ENCODE measurements at places on chromosomes 3 and 15. TPM values are rescaled to one million over a fixed set of nuclear protein-coding genes. Genes with fewer than 3 reads are reported as not detected.

GRCh38 chr3:71304684-71305083 lies 278.8 kb downstream of the FOXP1 start:
- no peaks in the 10 kb centered on the region for H3K4me1 ChIP-seq
- peak; percentile 82 for DNase-seq
- H3K4me3 ChIP-seq, result peak overlapping the region; percentile 36
- H3K27ac ChIP-seq, result no peak overlapping the region
- H3K36me3 ChIP-seq, result no peaks in the 10 kb centered on the region

DNA sequence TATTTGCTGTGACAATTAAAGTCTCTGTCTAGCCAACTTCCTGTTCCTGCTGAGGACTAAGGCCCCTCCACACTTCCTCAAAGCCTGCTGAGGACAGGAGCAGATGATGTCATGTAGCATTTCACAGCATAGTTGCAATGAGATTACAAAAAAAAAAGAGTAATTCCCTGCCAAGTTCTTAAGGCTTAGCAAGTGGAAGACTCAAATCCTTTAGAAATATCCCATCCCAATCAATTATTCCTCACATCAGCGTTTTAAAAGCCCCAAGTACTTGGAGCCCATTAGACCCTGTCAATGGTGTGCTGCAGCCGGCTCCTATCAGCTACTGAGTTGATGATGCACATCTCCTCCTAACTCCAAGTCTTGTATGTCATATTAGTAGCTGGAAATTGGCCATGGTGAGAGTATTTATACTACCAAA lies 51.7 kb downstream of the TRANK1 start:
- no peak overlapping the region for H3K27ac ChIP-seq
- H3K36me3 ChIP-seq, result peaks cover 1% of the 10 kb centered on the region
- no peaks in the 10 kb centered on the region for H3K4me1 ChIP-seq

UNC45A gene
- total RNA-seq, result 88.6 TPM

LXN gene
- 168 TPM for total RNA-seq

- DNase-seq, result peak; percentile 31
- no peak overlapping the region for H3K4me3 ChIP-seq
- H3K27ac ChIP-seq, result no peak overlapping the region
- H3K4me1 ChIP-seq, result no peaks in the 10 kb centered on the region
- no peaks in the 10 kb centered on the region for H3K36me3 ChIP-seq
These were observed 26.9 kb upstream of the ATOSA start for GRCh38 chr15:52706091-52706490.

DNA sequence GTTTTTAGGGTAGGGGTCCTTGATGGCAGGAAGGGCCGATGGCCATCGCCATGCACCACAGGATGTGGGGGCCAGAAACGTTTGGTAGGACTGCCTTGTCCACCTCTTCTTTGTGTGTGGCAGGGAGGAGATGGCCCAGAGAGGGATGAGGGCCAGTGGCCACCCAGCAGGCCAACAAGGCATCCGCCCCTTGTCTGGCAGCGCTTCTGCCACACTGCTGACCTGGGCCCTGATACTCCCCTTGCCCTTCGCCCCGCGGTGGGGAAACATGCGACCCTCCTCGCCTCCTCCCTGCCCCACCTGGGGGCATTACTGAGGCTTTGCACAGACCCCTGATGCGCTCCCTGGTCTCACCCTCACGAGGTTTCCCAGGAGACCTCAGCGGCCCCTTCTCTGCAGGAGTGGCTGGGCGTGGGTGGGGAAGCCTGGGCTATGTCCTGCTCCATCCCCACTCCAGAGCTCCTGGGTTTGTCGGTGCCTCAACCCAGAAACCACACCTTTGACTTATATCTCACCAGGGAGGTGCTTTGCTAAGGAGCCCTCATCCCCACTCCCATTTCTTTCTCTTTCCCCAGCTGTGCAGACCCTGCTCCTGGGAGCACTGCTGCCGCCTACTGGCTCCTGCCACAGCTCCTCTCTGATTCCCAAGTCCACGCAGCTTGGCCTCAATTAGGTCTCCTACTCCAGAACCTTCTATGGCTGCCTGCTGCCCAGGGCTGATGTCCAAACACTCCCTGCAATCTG lies 38.7 kb downstream of the FEM1B start:
- H3K27ac ChIP-seq, result no peak overlapping the region
- H3K36me3 ChIP-seq, result no peaks in the 10 kb centered on the region
- H3K27me3 ChIP-seq, result no peaks in the 10 kb centered on the region
- DNase-seq, result no peak
- H3K4me3 ChIP-seq, result no peak overlapping the region

DNA sequence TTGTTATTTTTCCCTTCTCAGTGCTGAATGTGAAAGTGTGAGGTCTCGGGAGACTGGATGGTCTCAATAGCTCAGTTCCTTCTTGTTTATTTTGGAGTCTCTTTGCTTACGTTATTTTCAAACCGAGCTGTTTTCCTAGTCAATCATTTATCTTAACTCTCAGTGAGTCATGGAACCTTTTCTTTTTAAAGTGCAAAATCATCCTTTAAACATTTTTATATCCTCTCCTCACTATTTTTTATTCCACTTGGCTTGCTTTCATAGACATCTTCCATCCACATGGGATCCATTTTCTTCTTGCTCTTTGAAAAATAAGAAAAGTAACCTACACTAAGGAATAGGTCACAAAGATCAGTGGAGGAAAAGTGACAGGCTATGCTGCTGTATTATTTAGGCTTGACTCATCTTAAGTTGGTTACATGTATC lies 497.8 kb downstream of the NAALADL2 start:
- H3K4me1 ChIP-seq, result no peaks in the 10 kb centered on the region
- H3K36me3 ChIP-seq, result no peaks in the 10 kb centered on the region
- H3K4me3 ChIP-seq, result no peak overlapping the region

PRICKLE2 gene
- 29.4 TPM for total RNA-seq

DNA sequence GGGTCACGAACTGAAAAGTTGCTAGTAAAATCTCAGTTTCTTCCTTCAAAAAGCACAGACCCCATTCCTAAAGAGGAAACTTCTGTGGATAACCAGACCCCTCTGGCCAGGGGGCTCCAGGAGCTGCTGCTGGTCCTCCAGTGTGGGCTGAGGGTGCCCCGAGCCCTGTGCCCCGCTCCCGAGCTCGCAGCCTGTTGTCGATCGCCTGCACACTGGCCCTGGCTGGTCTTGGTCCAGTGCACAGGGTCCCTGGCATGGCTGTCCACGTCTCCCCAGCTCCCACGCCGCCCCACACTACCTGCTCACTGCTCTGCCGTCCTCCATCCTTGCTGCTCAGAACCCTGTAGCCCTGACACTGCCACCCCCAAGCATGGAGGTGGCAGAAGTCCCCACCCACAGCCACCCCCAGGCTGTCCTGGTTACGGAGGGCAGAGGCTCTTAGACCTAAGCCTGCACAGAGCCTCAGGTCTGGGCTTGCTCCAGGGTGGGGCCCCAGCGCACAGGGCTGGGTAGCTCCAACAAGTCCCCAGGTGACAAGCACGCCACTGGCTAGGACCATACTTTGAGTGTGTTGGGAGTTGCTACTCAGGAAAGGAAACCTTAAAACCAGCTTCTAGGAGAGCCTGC lies 87.0 kb downstream of the PLXNA1 start:
- no peaks in the 10 kb centered on the region for H3K27me3 ChIP-seq
- no peak overlapping the region for H3K4me3 ChIP-seq
- H3K36me3 ChIP-seq, result no peaks in the 10 kb centered on the region
- DNase-seq, result no peak

DNA sequence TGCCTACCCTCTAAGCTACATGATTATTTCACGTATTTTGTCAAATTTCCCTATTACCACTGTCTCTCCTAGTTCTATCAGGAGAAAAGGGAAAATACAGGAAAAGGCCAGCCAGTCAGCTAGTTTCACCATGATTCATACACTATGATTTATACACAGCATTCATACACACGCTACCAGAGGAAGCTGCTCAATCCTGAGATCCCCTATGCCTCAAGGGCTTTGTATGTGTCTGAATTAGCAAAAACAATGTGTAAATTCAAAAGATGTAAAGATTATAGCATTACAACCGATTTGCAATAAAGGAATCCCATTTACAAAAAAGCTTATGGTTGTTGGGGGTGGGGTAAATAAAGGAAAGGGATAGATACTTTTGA lies 3.1 kb upstream of the ACKR4 start:
- peak; percentile 58 for DNase-seq
- H3K4me3 ChIP-seq, result no peak overlapping the region
- no peaks in the 10 kb centered on the region for H3K27me3 ChIP-seq
- peaks cover 18% of the 10 kb centered on the region for H3K4me1 ChIP-seq

LRRC2 gene
- total RNA-seq, result 0.77 TPM

GRCh38 chr15:38414357-38414756 lies 39.6 kb upstream of the FAM98B start:
- no peak overlapping the region for H3K27ac ChIP-seq
- peaks cover 5% of the 10 kb centered on the region for H3K27me3 ChIP-seq
- DNase-seq, result peak; percentile 85
- H3K4me1 ChIP-seq, result no peaks in the 10 kb centered on the region

DNA sequence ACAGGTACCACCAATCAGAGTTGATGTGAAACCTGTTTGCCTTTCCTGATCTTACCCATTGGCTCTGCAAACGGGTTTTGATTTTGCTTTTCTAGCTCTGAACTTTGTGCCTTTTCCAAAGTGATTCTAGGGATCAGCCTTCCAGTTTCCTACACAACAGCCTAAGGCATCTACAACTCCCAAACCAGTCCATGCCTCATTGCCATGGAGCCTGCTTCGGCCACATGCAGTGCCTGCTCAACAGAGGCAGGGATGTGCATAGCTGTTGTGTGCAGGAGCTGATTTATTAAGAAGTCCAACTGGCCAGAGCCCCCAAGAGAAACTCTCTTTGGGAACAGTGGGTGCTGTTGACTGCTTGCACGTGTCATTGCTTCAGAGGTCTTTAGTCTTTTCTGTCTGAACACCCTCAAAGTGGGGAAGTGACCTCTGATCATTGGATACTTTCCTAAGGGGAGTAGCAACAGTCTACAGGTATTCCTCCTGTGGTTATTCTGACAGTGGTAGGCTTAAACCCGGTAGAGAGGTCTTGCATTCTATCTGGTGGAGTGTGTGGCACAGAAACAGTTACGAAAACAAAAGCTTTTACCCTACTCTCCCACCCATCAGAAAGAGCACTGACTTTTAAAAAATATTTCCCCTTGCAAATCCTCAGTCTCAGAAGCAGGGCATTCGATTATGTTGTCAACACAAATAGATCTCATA lies 36.6 kb upstream of the THSD4 start:
- no peak for DNase-seq
- H3K4me1 ChIP-seq, result peaks cover 20% of the 10 kb centered on the region
- no peaks in the 10 kb centered on the region for H3K27me3 ChIP-seq
- peak overlapping the region; percentile 90 for H3K27ac ChIP-seq
- no peaks in the 10 kb centered on the region for H3K36me3 ChIP-seq

CHRD gene
- total RNA-seq, result 4.8 TPM

GRCh38 chr15:66006986-66007385 lies 137.7 kb downstream of the RAB11A start:
- H3K27ac ChIP-seq, result no peak overlapping the region
- H3K36me3 ChIP-seq, result no peaks in the 10 kb centered on the region
- no peak for DNase-seq
- H3K4me1 ChIP-seq, result no peaks in the 10 kb centered on the region

GRCh38 chr3:129605922-129606635 lies 397 bp downstream of the PLXND1 start:
- H3K27me3 ChIP-seq, result no peaks in the 10 kb centered on the region
- H3K36me3 ChIP-seq, result no peaks in the 10 kb centered on the region
- peaks cover 33% of the 10 kb centered on the region for H3K4me1 ChIP-seq
- DNase-seq, result peak; percentile 42
- peak overlapping the region; percentile 64 for H3K27ac ChIP-seq

GRCh38 chr15:34461730-34462129 lies 24.1 kb upstream of the GOLGA8A start:
- no peaks in the 10 kb centered on the region for H3K4me1 ChIP-seq
- no peak for DNase-seq
- no peak overlapping the region for H3K4me3 ChIP-seq
- no peak overlapping the region for H3K27ac ChIP-seq

- H3K27ac ChIP-seq, result no peak overlapping the region
- DNase-seq, result peak; percentile 10
- peaks cover 4% of the 10 kb centered on the region for H3K4me1 ChIP-seq
These were observed 317.1 kb upstream of the TGFBR2 start for GRCh38 chr3:30289324-30289723.

PLA1A gene
- 0.26 TPM for total RNA-seq

DNA sequence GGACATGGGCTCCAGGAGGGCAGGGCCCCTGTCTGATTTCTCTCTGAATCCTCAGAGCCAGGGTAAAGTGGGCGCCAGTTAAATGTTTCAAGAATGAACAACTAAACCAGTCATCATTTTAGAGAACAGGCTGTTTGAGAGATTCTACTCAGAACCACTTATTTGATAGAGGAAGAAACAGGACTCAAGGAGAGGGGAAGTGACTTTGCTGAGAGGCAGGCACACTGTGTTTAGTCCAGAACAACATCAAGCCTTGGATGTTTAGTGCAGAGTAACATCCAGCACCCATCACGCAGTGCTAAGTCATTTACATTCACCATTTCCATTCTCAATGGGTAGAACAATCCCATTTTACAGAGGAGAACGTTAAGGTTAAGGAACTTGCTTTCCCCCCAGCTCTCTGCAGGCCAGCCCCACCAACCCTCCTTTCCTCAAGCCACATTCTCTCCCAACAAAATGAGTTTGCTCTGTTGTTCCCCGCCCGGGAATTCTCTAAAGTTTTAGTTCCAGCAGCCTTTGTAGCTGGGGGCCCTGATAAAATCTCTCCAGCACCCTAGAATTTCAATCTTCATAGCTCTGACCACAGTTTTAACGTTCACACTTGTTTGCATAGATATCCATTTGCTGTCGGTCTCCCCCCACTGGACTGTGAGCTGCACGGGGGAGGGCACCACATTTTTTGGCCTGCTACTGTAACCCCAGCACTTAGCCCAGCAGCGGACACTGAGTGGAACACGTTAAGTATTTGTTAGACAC lies 962 bp downstream of the NMNAT3 start:
- no peak for DNase-seq
- H3K27me3 ChIP-seq, result peaks cover 4% of the 10 kb centered on the region

TRIM69 gene
- 40.1 TPM for total RNA-seq

GRCh38 chr15:94004697-94005096 lies 226.7 kb upstream of the MCTP2 start:
- DNase-seq, result peak; percentile 5
- no peak overlapping the region for H3K4me3 ChIP-seq
- no peak overlapping the region for H3K27ac ChIP-seq
- H3K27me3 ChIP-seq, result no peaks in the 10 kb centered on the region

GRCh38 chr3:126466886-126467610 lies 8.6 kb downstream of the ZXDC start:
- DNase-seq, result no peak
- H3K27me3 ChIP-seq, result no peaks in the 10 kb centered on the region
- H3K4me3 ChIP-seq, result no peak overlapping the region
- H3K27ac ChIP-seq, result no peak overlapping the region
- peaks cover 32% of the 10 kb centered on the region for H3K36me3 ChIP-seq

CACNA1D gene
- 0.17 TPM for total RNA-seq

GUCA1C gene
- not detected for total RNA-seq

GRCh38 chr3:74129056-74129455 lies 485.4 kb downstream of the CNTN3 start:
- no peak overlapping the region for H3K27ac ChIP-seq
- H3K27me3 ChIP-seq, result no peaks in the 10 kb centered on the region
- H3K4me1 ChIP-seq, result no peaks in the 10 kb centered on the region
- DNase-seq, result no peak
- no peak overlapping the region for H3K4me3 ChIP-seq
- no peaks in the 10 kb centered on the region for H3K36me3 ChIP-seq

- no peaks in the 10 kb centered on the region for H3K36me3 ChIP-seq
- peaks cover 2% of the 10 kb centered on the region for H3K4me1 ChIP-seq
- H3K4me3 ChIP-seq, result no peak overlapping the region
- H3K27me3 ChIP-seq, result no peaks in the 10 kb centered on the region
These were observed 69.6 kb upstream of the GSK3B start for GRCh38 chr3:120163816-120164215.

Data from fibroblast of lung (primary cell).